NCI-H1436 (cell line): ENCODE measurements at places on chromosomes 11 and 22.
A peak's percentile ranks its signal among the peaks of the same experiment; 100 is the strongest.

DNA sequence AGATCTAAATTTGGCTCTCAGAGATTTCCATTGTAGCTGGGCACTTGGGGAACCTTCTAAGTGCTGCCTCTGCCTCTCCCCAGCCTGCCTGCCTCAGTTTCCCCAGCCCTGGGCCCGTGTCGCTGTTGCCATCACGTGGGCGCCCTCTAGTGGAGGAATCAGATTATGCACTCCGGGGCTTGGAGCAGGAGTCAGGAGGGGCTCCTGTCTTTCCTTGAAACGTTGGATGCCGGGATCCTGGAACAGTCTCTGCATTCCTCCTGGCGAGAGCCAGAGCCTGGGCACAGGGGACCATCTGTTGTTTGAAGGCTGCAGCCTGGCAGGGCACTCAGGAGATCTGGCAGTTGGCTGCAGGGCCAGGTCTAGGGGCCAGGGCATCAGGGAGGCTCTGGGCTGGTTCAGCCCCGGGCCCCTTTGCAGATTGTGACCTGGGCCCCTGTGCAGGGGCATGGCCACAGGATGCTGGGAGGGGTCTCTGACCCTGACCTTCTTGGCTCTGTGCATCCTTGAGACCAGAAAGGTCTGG is 71.6 kb downstream of the LRP5 start:
- no peak for DNase-seq

GRCh38 chr11:77065878-77066228 is 918 bp upstream of the CAPN5 start:
- DNase-seq: peak; percentile 12

DNA sequence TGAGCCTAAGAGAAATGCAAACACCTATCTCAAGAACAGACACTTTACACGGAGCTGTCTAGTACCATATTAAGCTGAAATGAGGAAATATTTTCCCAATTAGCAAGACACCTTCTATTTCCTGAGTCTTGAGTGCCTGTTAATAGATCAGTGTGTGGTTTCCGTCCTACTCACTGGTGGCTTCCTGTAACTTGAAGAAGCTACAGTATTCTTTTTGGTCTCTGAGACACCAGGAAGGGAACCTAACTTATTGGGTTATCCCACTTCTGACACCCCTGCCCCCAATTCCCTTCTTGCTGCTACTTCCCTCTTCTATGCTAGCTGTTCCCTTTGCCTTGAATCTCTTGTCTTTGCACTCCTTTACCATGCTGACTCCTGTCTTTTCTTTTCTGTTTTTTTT is 92.7 kb downstream of the FDX1 start:
- no peak for DNase-seq

DNA sequence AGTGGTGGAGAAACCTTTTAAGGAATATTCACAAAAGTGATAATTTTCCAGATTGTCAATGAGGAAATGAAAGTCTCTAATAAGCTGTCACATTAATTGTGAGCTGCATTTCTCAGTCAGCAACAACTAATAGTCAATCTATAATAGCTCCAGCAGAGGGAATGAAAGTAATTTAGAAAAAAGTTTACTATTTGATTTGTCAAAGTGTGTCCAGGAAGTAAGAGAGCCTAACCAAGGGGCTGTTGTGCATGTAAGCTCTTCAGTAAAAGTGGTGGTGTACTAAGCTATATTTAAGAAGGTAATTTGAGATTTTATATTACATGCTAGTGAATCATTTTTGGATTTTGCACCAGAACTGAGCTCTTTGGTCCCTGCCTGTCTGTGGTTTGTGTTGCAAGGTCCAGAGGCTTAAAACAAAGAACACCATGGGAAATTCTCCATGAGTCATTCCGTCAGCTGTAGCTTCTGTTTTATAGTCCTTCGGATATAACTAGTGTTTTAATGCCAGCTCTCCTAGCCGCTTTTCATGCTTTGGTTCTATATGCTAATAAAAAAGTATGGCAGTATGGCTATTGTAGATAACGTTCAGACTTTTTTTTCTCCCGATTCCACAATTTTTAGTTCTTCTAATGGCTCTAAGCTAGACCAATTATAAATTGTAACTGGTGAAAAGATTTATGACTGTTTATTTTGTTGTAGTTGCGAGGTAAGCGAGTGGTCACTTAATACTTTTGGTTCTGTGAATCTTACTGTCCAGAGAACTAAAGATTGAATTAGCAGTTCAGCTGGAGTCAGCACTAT is 64.6 kb downstream of the ARHGEF12 start:
- no peak for DNase-seq

DNA sequence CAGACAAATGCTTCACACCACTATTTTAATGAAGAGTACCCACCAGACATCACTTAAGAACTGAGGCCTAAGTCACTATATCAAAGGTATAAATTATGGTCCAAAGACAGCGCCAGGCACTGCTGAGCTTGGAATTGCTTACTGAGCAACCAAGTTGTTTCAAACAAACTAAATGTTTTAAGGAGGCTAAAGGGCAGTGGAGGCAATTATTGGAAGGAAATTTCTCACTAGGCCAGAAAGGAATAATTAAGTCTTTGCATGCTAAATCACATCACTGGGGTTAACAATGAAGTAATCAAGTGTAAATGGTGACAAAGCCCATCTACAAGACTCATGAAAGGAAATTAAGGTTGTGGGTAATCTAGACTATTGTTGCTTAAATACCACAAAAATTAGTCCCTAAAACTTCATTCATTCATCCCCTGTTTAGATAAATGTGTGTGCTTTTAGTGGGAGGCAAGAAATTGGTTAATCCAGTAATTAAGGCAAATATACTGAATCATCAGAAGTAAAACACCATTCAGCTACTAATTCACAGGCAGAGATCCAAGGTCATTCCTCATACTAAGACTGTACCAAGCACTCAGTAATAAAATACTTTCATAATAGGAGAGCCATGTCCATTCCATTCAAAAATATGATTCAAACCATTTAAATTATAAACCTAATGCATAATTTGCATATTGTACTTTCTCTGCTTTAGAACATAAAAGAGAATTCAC is 21.2 kb downstream of the LGR4 start:
- DNase-seq: no peak

- no peak for DNase-seq
Measured at GRCh38 chr11:283405-284104, 5.3 kb downstream of the NLRP6 start.

DNA sequence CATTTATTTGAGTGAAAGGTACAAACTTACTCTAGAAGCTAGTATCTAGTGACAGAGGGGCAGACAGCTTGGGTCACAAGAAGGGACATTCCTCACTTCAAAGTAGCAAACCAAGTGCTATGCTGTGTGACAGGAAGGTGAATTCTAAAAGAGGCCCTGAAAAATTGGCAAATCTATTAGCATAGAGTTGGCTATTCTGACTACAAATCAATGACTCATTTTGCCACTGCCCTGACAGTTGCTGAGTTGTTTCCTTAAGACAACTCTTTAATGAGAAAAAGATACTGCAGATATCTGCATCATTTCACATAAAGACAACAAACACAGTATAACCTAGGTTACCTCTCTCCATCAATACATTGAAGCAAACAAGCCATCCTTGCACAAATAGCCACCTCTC is 524.0 kb upstream of the LRRC4C start:
- DNase-seq: no peak

DNA sequence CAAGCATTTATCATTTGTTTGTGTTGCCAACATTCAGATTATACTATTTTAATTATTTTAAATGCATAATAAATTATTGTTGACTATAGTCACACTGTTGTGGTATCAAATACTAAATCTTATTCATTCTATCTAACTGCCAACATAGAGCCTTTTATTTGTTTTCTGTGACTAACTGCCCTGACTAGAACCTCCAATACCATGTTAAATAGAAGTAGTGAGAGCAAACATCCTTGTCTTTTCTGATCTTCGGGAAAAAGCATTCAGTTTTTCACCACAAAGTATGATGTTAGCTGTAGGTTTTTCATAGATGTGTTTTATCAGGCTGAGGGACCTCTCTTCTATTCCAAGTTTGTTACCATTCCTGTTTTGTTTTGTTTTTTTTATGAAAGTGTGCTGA is 15.2 kb downstream of the TRIM34 start:
- DNase-seq: no peak

- DNase-seq: no peak
Measured at GRCh38 chr11:2509481-2510001, 64.7 kb downstream of the KCNQ1 start.

GRCh38 chr22:39991159-39991860 is 3.4 kb upstream of the FAM83F start:
- DNase-seq: no peak

- DNase-seq: peak; percentile 95
Measured at GRCh38 chr22:31139866-31140716, at the start of gene PLA2G3. Gene PLA2G3, minus strand, starts transcription at chr22:31140508. Its CDS starts 154 bp downstream, at chr22:31140354.

- DNase-seq: no peak
Measured at GRCh38 chr11:78312712-78313111, 104.9 kb downstream of the GAB2 start.

DNA sequence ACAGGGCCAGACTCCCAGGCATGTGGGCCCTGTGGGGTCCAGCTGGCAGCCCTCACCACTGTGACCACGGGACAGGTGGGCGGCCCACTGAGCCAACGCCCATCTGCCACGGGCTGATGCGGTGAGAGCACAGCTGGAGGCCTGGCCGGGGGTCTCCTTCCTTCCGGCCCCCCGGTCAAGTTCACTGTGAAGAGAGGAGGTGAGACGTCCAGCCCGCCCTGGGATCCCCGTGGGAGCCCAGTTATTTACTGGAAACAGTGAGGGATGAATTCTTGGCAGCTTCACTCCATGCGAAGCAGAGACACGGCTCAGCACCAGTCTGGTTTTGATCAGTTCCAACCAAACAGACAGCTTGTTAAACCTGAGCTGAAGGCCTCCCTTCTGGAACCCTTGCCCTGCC is 38.7 kb downstream of the WNT11 start:
- DNase-seq: no peak

GRCh38 chr22:22092974-22093373 is 110.4 kb upstream of the TOP3B start:
- no peak for DNase-seq

DNA sequence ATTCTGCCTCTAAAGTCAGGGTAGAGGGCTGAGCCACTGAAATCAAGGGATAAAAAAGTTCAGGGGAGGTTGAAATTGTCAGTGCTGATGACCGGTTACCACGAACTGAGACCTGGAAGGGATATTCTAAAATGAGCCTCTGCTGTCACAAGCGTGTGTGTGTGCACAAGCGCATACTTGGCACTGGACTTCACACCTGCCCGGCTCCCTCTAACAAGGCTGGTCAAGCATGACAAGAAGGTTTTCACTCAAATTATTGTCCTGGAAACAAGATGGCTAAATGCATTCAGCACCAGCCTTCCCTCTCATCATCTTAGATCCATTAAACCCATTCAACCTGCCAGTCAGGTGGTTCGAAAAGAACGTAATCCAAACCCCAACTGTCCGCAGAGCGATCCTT is 54.8 kb upstream of the CECR2 start:
- no peak for DNase-seq

DNA sequence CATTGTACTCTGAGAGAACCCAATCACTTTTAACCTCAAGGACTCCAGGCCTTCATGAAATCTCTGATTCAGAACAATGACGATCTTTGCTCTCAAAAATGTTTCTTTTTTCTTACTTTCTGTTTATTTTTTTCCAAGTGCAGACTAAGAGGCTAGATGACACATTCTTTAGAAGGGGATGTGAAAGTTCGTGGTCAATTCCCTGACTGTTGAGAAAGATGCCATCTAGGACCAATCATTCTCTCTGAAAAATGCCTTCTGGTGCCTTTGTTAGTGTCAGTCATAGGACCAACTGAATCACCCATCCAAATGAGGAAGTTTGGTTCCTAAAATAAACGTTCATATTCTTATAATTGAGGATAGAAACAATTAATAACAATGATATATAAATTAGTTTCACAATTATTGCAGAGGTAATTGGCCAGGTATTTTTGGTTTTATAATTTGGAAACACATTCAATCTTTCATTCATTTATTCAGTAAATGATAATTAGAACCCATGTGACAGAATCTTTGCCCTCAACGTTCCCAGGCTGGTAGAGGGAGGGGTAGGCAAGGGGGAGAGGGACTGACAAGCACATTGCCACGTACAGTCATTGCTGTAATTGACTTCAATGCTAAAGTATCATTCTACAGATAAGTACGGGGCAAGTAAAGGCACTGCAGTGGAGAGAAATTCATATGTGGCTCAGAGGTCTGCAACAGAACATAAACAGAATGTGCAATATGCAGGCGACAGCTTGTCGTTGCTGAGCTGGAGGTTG is 333.4 kb upstream of the MPPED2 start:
- DNase-seq: no peak

GRCh38 chr11:36073411-36074203 is 129.7 kb downstream of the LDLRAD3 start:
- no peak for DNase-seq

DNA sequence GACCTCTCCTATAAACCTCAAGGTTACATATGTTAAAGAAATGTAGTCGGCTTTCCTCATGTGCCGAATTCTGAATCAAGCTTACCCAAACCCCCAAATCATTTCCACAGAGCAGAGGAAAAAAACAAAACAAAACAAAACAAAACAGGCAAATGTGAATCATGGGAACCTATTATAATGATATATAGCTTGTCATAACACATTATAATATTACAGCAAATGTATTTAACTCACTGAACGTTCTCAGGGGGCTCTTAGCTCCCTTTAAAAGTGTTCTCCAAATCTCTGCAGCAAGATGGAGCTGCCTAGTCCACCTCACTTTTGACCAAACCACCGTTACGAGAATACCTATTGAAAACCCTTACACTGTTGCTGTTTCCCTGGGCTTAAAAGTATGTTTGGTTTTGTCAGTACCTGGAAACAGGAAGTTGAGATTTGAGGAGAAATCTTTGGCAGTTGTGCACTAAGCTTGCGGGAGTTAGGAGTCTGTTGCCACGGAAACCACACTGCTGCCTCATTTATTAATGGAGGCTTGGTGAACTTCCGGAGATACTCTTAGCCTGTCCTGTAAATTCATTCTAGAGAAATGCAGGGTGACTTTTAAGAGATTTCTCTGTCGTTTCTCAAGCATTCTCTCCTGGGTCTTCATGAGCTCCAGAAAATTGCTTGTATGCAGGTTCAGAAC is 167.0 kb upstream of the RASSF10 start:
- no peak for DNase-seq

- DNase-seq: no peak
Measured at GRCh38 chr11:100965346-100965745, 164.3 kb downstream of the PGR start.

DNA sequence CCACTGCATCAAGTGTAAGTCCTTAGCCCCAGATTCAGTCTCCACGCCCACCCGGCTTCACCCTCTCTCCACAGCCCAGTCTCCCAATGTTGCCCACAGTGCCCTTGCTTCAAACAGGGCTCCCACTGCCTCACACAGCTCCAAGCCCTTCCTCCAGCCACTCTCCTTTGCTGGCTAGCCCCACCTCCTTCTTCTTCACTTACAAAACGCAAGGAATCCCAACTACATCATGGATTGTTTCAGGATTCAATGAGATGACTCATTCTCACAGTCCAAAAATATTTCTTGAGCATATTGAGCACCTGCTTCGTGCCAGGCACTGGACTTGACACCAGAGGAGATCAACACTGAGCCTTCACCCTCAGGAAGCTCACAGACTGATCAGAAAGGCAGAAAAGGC is 533.5 kb downstream of the BUD13 start:
- no peak for DNase-seq

- DNase-seq: no peak
Measured at GRCh38 chr11:76747153-76747914, 35.8 kb upstream of the TSKU start.

- no peak for DNase-seq
Measured at GRCh38 chr22:28538922-28539321, 140.7 kb downstream of the TTC28 start.
